ENCODE measurements at places on chromosomes 5 and 9.

- no peak overlapping the region for H3K27ac ChIP-seq
- no peaks in the 10 kb centered on the region for H3K36me3 ChIP-seq
- no peaks in the 10 kb centered on the region for H3K27me3 ChIP-seq
- H3K4me1 ChIP-seq: peaks cover 28% of the 10 kb centered on the region
- no peak overlapping the region for H3K4me3 ChIP-seq
- peak; percentile 41 for DNase-seq
These were observed 3.7 kb upstream of the PCDH1 start for GRCh38 chr5:141881886-141882285.

- peak overlapping the region; percentile 96 for H3K4me3 ChIP-seq
- peak; percentile 74 for DNase-seq
- H3K27ac ChIP-seq: peak overlapping the region; percentile 96
These were observed 977 bp upstream of the PAM start for GRCh38 chr5:102753889-102754766.

GRCh38 chr5:174527916-174528540 is 196.4 kb upstream of the MSX2 start:
- H3K27me3 ChIP-seq: no peaks in the 10 kb centered on the region
- H3K27ac ChIP-seq: no peak overlapping the region
- no peak for DNase-seq
- no peak overlapping the region for H3K4me3 ChIP-seq

DNA sequence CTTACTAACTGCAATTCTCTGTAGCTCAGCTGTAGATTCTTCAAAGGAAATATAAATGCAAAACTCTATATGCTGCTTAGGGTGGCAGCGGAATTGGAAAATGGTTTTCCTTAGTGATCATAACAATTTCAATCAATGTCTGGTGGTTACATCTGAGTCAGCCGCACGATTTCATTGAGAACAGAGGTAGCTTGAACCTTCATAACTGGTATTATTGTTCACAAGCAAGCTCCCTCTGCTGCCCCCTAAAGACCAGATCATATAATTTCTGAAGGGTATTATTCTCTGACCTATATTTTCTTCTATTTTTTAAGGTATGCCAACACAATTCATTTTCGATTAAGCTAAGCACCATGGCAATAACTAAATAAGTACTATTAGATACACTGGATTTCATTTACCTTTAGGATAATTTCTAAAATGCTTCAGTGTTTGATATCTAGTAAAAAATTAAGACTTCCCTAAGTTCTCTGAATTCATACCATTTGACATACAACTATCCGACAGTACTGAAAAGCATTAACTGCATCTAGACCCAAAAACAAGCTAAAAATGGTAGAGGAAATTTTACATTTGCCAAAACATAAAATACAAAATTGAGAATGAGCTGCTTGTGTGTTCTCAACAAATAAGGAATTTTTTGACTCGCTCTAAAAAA is 181.1 kb upstream of the SPEF2 start:
- H3K27me3 ChIP-seq: no peaks in the 10 kb centered on the region
- DNase-seq: no peak
- H3K4me1 ChIP-seq: no peaks in the 10 kb centered on the region
- no peaks in the 10 kb centered on the region for H3K36me3 ChIP-seq

DNA sequence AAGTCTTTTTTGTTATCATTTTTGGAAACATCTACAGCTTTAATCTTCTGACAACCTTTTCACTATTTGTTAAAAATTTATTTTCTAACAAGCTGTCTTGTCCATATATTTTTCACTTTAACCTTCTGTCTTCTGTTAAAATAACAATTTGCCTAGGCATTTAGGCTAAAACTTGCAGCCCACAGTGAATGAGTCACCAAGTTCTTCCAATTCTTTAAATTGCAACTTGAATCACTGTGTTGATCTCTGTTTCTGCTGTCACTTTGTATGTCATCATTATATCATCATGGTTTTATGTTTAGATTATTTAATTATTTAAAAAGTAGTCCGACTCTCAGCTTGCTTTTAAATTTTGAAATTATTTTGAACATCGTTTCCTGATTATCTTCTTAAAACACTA is 473.8 kb upstream of the PTPRD start:
- no peaks in the 10 kb centered on the region for H3K36me3 ChIP-seq
- H3K27ac ChIP-seq: no peak overlapping the region
- H3K4me1 ChIP-seq: no peaks in the 10 kb centered on the region

- peak overlapping the region; percentile 75 for H3K4me3 ChIP-seq
- peaks cover 29% of the 10 kb centered on the region for H3K4me1 ChIP-seq
- no peaks in the 10 kb centered on the region for H3K27me3 ChIP-seq
- no peaks in the 10 kb centered on the region for H3K36me3 ChIP-seq
- peak; percentile 71 for DNase-seq
These were observed 1.0 kb downstream of the BASP1 start for GRCh38 chr5:17218353-17219005.

GRCh38 chr5:53039855-53040254 is 50.7 kb downstream of the ITGA2 start:
- no peak for DNase-seq
- H3K36me3 ChIP-seq: no peaks in the 10 kb centered on the region

GRCh38 chr9:101977614-101978210 is 239.3 kb upstream of the GRIN3A start:
- no peaks in the 10 kb centered on the region for H3K27me3 ChIP-seq
- no peak overlapping the region for H3K27ac ChIP-seq
- H3K4me1 ChIP-seq: no peaks in the 10 kb centered on the region
- no peak for DNase-seq
- no peak overlapping the region for H3K4me3 ChIP-seq
- no peaks in the 10 kb centered on the region for H3K36me3 ChIP-seq

DNA sequence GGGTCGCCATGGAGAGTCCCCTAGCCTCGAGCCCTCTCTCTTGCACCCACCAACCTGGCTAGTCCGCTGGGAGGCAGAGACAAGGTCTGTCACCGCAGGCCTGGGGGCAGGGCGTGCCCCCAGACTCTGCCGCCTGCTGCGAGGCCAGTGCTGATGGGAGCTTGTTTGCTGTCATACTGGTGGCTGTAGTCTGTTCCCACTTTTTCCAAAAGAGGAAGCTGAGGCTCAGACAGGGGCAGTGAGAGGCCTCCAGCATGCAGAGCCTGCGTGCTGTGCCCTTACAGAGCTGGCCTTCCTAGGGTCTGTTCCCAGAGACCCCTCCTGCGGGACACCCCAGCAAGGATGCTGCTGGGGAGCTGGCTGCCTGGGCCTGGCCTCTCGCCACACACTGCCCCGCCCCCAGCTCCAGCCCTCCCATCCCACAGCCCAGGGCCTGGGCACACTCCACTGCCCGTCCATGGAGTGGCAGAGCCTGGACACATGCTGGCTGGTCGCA is 21.0 kb upstream of the SUSD3 start:
- no peaks in the 10 kb centered on the region for H3K36me3 ChIP-seq
- H3K4me3 ChIP-seq: no peak overlapping the region
- no peak for DNase-seq
- no peaks in the 10 kb centered on the region for H3K4me1 ChIP-seq

DNA sequence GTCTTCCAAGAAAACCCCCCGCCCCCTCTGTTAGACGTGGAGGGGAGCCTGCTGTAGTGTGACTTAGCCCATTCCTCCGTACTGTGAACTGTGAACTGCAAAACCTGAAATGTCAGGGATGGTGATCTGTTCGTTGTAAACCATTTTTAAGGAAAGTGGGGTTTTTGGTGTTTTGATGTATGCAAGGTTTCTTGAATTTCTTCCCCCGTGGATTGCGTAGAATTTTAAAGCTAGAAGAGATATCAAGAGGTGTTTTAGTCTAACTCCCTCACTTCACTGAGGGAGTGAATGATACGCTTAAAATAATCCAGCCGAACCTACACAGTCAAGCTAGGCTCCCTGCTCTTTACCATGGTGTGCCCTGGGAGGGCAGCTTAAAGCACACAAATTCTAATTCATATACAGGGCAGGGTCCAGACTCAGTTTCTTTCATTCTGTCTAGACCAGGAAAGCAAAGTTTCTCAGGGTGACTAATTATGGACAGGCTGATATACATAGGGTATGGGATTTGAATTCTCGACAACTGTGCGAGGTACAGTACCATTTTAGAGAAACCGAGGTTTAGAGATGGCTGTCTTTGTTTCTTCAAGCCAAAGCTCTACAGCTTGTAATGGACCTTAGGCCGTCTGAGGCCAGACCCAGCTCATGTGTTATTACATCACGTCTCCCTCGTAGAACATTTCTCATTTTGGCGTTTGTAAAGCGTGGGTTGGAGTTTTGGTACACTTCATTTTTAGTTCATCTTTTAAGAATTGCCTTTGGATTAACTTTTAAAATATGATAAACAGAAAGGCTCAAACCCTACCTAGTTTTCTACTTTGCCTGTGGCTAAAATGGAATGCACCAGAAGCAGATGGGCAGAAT is 2.7 kb downstream of the PTGER4 start:
- peaks cover 18% of the 10 kb centered on the region for H3K4me1 ChIP-seq
- peak overlapping the region; percentile 86 for H3K27ac ChIP-seq
- peak overlapping the region; percentile 69 for H3K4me3 ChIP-seq
- no peaks in the 10 kb centered on the region for H3K36me3 ChIP-seq

GRCh38 chr5:98705841-98706240 is 67.6 kb upstream of the RGMB start:
- H3K36me3 ChIP-seq: no peaks in the 10 kb centered on the region
- DNase-seq: no peak
- no peak overlapping the region for H3K27ac ChIP-seq
- no peaks in the 10 kb centered on the region for H3K4me1 ChIP-seq
- H3K27me3 ChIP-seq: no peaks in the 10 kb centered on the region

DNA sequence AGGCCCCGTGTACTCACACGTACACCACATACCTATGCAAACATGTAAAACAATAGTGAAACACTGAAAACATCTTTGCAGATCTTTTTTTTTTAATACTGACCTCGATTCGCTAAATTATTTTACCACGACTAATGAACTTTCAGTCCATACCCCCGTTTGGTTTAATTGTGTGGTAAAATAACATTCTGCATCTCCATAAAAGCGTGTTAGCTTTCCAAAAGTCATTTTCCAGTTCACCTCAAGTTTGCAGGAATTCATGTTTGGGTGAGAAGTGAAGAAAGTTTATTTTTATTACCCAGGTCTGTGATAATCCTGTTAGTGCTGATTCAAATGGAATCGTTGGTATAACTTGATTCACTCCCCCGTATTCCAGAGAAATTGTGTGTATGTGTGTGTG is 652 bp downstream of the ARSK start:
- DNase-seq: no peak
- H3K36me3 ChIP-seq: no peaks in the 10 kb centered on the region
- H3K27me3 ChIP-seq: no peaks in the 10 kb centered on the region
- H3K4me1 ChIP-seq: peaks cover 19% of the 10 kb centered on the region
- peak overlapping the region; percentile 78 for H3K4me3 ChIP-seq

- H3K36me3 ChIP-seq: peaks cover 20% of the 10 kb centered on the region
- H3K4me3 ChIP-seq: no peak overlapping the region
- H3K4me1 ChIP-seq: no peaks in the 10 kb centered on the region
- peak overlapping the region; percentile 8 for H3K27ac ChIP-seq
- no peaks in the 10 kb centered on the region for H3K27me3 ChIP-seq
These were observed 35.0 kb downstream of the TMOD1 start for GRCh38 chr9:97536480-97536879.

- H3K27ac ChIP-seq: no peak overlapping the region
- no peak for DNase-seq
- H3K36me3 ChIP-seq: peaks cover 16% of the 10 kb centered on the region
- H3K27me3 ChIP-seq: no peaks in the 10 kb centered on the region
- H3K4me3 ChIP-seq: no peak overlapping the region
These were observed 103.1 kb downstream of the EHMT1 start for GRCh38 chr9:137721899-137722298.

- no peak overlapping the region for H3K4me3 ChIP-seq
- H3K27me3 ChIP-seq: no peaks in the 10 kb centered on the region
- H3K27ac ChIP-seq: no peak overlapping the region
- no peak for DNase-seq
- peaks cover 30% of the 10 kb centered on the region for H3K36me3 ChIP-seq
These were observed 20.3 kb downstream of the GFPT2 start for GRCh38 chr5:180332861-180333260.

- DNase-seq: no peak
- H3K4me1 ChIP-seq: peaks cover 48% of the 10 kb centered on the region
- peak overlapping the region; percentile 79 for H3K27ac ChIP-seq
- no peaks in the 10 kb centered on the region for H3K36me3 ChIP-seq
- no peak overlapping the region for H3K4me3 ChIP-seq
These were observed 19.5 kb upstream of the SNAPC3 start for GRCh38 chr9:15403155-15403554.

DNA sequence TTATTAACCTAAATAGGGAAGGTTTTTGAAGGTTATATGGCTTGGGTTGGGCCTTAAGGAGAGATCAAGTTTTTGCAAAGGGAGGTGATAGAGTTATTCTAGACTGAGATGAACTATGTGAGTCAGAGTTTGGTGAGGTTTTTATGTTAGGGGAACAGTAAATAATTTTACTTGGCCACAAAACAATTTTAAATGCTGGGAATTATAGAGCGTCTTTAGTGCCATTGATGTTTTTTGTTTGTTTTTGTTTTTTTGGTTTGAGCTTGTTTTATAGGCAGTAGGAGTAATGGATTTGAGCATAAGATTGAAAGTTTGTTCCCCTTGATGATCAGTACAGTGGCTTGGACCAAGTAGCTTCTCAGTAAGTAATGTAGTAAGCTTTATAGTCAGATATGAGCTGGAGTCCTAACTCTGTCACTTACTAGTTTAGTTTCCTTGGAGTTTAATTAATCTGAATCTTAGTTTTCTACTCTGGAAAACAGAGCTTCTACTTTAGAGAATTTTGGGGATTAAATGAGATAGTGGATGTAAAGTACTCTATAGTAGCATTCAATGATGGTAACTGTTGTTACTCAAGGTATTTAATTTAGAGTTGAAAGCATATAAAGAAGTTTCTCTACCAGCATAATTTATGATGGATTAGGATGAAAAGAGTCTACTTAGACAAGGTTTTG is 2.9 kb downstream of the NAA35 start:
- H3K27me3 ChIP-seq: no peaks in the 10 kb centered on the region
- no peaks in the 10 kb centered on the region for H3K36me3 ChIP-seq
- peaks cover 31% of the 10 kb centered on the region for H3K4me1 ChIP-seq
- no peak overlapping the region for H3K27ac ChIP-seq
- H3K4me3 ChIP-seq: no peak overlapping the region
- no peak for DNase-seq

GRCh38 chr9:104608336-104608735 is 2.9 kb upstream of the OR13C2 start:
- DNase-seq: no peak
- no peaks in the 10 kb centered on the region for H3K36me3 ChIP-seq
- H3K27ac ChIP-seq: no peak overlapping the region
- H3K4me1 ChIP-seq: no peaks in the 10 kb centered on the region

DNA sequence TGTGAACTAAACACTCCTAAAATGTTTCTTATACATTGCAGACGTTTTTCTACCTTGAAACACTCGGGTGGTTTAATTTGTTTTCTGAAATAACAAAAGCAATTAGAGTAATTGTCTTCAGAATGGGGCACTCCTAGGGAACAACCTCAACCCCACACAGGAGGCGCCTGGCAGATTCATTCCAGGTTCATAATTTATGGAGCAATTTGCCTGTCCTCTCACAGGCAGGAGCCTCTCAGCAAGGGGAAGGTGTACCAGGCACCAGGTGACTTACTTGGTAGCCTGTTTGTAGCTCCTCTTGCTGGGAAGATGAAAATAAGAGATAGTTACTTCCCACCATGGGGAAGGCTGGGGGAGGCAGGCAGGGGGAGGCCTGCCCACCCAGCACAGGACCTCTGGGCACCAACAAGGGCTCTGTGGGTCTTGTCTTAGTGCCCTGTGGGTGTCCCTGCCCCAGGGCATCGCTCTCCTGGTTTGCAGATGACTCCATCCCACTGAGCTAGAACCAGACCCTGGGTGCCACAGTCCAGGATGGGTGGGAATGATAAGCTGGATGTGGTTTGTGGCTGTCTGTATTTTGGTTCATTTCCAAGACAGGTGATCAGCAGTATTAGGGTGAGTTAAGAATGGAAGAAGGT is 144.4 kb downstream of the FSTL4 start:
- H3K4me3 ChIP-seq: no peak overlapping the region
- no peak overlapping the region for H3K27ac ChIP-seq
- DNase-seq: peak; percentile 45
- H3K27me3 ChIP-seq: peaks cover 3% of the 10 kb centered on the region
- no peaks in the 10 kb centered on the region for H3K4me1 ChIP-seq
- H3K36me3 ChIP-seq: no peaks in the 10 kb centered on the region
